Endodermal cell (in vitro differentiated cells): ENCODE measurements at places on chromosomes 2 and 18. TPM values are rescaled to one million over a fixed set of nuclear protein-coding genes. Genes with fewer than 3 reads are reported as not detected.
A peak's percentile ranks its signal among the peaks of the same experiment; 100 is the strongest.

- DNase-seq, result no peak
Measured at GRCh38 chr2:64543008-64543697, 19.0 kb downstream of the AFTPH start.

The CAVIN2 gene
- total RNA-seq, result not detected in 2 replicates

The ASB18 gene
- not detected in 3 replicates for total RNA-seq

DNA sequence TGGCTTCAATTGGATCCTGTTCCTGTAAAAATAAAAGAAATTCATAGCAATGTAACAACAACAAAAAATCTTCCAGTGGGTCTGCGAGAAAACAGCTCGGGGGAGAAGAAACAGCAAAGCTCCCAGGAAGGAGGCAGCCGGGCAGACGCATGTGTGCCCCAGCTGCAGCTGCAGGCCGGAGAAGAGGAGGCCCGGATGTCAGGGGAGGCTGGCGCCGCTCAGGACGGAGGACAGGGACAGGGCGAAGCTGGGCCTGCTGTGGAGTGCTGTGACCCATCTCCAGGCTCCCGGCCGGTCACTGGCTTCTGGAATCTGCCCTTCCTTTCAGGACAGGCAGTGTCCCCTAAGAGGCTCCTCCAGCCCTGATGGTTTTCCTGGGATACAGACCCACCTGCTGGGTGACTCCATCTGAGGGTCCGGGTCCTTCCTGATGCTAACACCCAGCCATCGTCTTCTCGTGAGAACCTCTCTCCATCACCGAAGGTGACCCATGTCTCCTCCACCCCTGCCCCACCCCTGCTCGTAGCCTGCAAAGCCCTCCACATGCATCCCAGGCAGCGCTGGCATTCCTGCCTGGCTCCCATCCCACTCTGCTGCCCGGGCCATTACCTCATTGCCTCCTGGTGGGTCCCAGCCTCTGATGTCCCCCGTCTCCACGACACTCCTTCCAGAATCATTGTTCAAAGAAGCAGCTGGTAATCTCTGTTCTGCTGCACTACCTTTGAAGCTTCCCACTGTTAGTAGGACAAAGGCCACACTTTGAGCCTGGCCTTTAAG is 145.4 kb upstream of the TWIST2 start:
- DNase-seq, result peak; percentile 53

The TFPI gene
- 26.5 to 42.3 TPM (median 33.0 TPM) in 3 replicates for total RNA-seq

The NT5DC4 gene
- total RNA-seq, result not detected in 3 replicates

DNA sequence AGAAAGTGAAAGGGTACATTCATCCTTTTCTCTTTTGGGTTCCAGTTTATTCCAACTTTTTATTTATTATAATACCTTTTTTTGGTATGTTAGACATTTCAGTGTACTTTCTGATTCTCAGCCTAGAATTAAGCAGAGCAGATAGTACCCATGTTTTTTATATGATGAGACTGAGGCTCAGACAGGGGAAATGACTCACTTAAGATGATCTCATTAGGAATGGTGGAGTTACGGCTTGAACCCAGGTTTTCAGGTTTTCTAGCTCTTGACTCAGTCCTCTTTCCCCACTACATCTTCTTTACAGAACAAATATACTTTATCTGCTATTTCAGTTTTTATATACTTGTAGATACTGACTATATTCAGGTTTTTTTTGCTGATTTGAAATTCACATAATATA is 51.7 kb upstream of the OTX1 start:
- no peak for DNase-seq

DNA sequence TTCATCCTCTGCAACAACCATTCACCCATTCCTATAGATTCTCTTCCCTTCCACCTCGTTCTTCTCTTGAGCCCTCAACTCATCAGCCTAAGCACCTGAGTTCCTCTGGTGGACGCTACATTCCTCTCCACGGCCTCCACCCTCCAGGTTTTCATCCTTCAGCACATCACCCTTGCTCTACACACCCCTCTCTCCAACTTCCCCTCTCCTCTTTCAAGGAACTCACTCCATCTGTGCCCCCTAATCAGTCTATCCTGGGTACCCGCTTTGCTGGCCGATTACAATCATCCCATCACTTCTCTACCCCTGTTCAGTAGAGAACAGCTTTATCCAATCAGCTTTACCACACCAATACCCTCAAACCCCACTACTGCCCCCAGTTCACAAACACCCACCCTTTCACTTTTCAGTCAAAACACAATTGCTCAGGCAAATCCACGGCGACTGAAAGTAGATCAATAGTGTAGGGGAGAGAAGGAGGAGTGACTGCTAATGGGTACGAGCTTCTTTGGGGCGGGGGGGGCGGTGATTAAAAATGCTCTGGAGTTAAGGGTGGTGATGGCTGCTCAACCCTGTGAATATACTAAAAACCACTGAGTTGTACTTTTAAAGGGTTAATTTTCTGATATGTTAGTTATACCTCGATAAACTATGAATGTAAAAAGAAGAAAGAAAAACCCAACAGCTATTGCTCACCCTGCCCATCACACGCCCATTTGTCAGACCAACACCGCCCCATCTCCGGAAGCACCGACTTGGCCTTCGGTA is 857 bp downstream of the DYM start:
- DNase-seq, result no peak

DNA sequence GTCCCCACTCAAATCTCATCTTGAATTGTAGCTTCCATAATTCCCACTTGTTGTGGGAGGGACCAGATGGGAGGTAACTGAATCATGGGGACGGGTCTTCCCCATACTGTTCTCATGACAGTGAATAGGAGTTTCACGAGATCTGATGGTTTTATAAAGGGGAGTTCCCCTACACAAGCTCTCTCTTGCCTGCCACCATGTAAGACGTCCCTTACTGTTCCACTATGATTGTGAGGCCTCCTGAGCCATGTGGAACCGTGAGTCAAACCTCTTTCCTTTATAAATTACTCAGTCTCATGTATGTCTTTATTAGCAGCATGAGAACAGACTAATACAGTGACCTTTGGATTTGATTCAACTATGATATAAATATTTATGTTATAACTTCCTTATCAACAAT is 78.0 kb downstream of the CYRIA start:
- no peak for DNase-seq

- no peak for DNase-seq
Measured at GRCh38 chr2:229931241-229931640, 8.9 kb downstream of the FBXO36 start.

DNA sequence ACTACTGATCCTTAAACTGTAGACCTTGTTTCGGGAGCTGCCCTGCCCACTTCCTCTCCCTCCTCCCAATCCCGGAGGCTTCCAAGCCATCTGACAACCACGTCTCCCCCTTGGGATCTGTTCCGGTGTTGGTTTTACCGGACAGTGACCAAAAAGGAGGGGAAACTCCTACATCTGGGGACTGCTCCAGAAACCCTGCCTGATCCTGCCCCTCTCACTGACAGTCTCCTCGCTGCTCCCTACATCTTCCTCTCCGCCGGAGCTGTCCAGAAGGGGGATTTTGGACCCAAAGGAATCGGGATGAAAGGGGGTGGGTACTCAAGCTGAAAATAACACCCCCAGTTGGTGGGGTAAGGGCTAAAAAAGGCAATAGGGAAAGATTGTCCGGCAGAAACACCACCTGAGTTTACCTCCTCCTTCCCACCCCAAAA is 1.5 kb downstream of the INO80D start:
- peak; percentile 90 for DNase-seq

The SFT2D3 gene
- 5.3 and 5.5 TPM in 2 replicates for total RNA-seq

The PTCD3 gene
- total RNA-seq, result 174 to 191 TPM (median 189 TPM) in 3 replicates

DNA sequence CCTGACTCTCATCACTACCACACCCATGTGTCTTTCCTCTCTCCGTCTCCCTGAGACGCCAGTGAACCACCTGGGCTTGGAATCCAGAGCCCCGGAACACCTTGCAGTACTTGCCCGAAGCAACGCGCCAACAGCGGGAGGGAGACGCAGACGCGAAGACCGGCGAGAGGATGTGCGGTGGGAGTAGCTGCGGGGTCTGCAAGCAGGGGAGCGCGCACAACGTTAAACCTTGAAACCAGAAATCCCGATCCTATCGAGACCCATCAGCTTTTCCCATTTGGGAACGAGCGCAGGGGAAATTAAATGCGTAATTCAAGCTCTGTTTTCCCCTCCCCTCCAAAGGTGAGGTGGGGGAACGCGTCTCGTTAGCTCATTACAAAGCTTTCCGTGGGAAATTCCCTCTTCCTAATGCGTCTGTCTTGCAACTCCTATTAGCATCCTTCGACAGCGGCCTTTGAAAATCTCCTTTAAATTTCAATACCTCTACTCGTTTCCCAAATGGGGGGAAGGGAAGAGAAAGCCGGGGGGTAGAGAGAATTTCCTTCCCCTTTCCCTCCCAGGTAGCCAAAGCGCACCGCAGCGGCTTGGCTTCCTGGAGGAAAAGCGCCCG is 421 bp upstream of the CNTNAP5 start:
- peak; percentile 77 for DNase-seq

GRCh38 chr2:218567797-218568189 is 358 bp downstream of the USP37 start:
- DNase-seq, result no peak

GRCh38 chr2:96152304-96153161 is 7.3 kb upstream of the DUSP2 start:
- peak; percentile 52 for DNase-seq

- DNase-seq, result peak; percentile 30
Measured at GRCh38 chr2:85799215-85799956, 45.6 kb downstream of the ATOH8 start.

GRCh38 chr2:95062242-95063085 is 37.0 kb downstream of the MAL start:
- DNase-seq, result peak; percentile 62

The RNF144A gene
- 15.9 to 26.0 TPM (median 25.4 TPM) in 3 replicates for total RNA-seq

The MAP2 gene
- 0.70 to 2.1 TPM (median 1.8 TPM) in 3 replicates for total RNA-seq

- no peak for DNase-seq
Measured at GRCh38 chr2:15038366-15039364, 406.1 kb downstream of the LRATD1 start.

- no peak for DNase-seq
Measured at GRCh38 chr2:176979981-176980710, 232.4 kb upstream of the HNRNPA3 start.

The CDH7 gene
- 0.14 and 0.57 TPM in 2 replicates for total RNA-seq

The ATP8B1 gene
- total RNA-seq, result 13.5 and 14.6 TPM in 2 replicates

GRCh38 chr2:70766357-70767078 is 1.5 kb downstream of the ADD2 start:
- DNase-seq, result no peak

DNA sequence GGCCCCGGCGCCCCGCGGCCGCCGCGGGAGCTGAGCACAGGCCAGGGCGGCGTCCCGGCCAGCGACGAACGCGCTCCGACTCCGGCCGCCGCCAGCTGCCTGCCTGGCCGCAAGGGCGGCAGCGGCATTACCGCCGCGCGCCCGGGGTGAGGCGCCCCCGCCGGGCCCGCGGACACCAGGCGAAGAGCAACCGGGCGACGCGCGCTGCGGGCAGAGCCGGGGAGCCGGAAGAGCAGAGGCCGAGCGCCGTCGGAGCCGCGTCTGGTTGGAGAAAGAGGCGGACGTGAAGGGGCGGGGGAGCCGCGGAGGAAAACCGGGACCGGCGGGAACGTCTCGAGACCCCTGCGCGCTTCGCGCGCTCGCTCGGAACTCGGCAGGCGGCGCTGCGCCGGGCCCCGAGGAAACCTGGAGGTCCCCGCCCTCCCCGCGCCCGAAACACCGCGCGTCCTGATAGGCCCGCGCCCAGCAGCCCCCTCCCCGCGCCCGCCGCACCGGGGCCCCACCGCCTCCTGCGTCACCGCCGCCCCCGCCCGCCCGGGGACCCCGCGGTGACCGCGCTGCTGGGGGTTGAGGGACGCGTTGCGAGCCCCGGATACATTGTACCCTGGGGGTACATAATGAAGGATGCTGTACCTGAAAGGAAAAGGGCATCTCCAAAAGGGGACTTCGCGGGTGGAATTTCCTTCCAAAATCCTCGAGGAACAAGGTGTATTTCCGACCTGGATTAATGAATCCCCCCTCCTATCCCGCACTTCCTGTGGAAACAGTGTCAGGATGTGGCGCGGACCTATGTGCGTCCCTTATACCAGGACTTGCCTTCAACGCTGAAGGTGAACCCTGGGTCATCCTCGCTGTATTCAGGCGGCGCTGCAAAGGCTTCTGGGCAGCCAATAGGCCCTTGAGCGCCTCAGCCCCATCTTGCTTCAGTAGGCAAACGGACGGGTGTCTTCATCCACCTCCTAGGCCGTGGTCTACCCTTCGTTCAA is 1.0 kb upstream of the B4GALT6 start:
- DNase-seq, result peak; percentile 92

The PTH2R gene
- total RNA-seq, result 0.19 TPM in 1 of 3 replicates, not detected in the others

The RGPD3 gene
- total RNA-seq, result 0.25 and 0.59 TPM in 2 replicates

The TNFAIP6 gene
- total RNA-seq, result not detected in 3 replicates

The CLEC4F gene
- not detected in 3 replicates for total RNA-seq

- DNase-seq, result no peak
Measured at GRCh38 chr2:24721470-24721869, 71.7 kb downstream of the PTRHD1 start.
